Psoas muscle (tissue), 8 donors: ENCODE measurements at places on chromosomes 7 and 10. TPM values are rescaled to one million over a fixed set of nuclear protein-coding genes. Genes with fewer than 3 reads are reported as not detected.

Gene TRPV5
- total RNA-seq: not detected

GRCh38 chr10:75210282-75211006, at the start of gene VDAC2:
TSS of gene VDAC2 (plus strand) at chr10:75210796. CDS start at chr10:75211159, 363 bp downstream.
- DNase-seq: peak; percentile 97

DNA sequence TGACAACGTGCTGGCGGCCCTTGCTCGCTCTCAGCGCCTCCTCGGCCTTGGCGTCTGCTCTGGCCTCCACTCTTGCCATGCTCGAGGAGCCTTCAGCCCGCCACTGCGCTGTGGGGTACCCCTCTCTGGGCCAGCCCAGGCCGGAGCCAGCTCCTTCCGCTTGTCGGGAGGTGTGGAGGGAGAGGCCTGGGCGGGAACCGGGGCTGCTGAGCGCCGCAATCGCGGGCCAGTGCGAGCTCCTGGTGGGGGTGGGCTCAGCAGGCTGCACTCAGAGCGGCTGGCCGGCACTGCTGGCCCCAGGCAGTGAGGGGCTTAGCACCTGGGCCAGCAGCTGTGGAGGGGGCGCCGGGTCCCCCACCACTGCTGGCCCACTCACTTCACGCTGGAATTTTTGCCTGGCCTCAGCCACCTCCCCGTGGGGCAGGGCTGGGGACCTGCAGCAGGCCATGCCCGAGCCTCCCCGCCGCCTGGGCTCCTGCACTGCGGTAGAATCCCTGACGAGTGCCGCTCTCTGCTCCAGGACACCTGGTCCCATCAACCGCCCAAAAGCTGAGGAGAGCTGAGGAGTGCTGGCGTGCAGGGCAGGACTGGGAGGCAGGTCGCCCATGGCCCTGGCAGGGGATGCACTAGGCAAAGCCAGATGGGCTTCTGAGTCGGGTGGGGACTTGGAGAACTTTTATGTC, 372.2 kb upstream of the NRG3 start:
- no peak for DNase-seq

GRCh38 chr7:93048136-93048930, 69.4 kb downstream of the SAMD9 start:
- no peak for DNase-seq

GRCh38 chr7:142451296-142451695, 193.4 kb upstream of the PRSS58 start:
- DNase-seq: peak; percentile 73

Gene GTF2IRD1
- 149 TPM for total RNA-seq

Gene SRGN
- total RNA-seq: 43.4 TPM

- no peak for DNase-seq
Observed at GRCh38 chr10:128907155-128907941, 559.7 kb upstream of the MGMT start.

- DNase-seq: no peak
Observed at GRCh38 chr7:52498366-52498765, 537.1 kb upstream of the POM121L12 start.

- no peak for DNase-seq
Observed at GRCh38 chr10:66788178-66788987, 137.5 kb upstream of the LRRTM3 start.

DNA sequence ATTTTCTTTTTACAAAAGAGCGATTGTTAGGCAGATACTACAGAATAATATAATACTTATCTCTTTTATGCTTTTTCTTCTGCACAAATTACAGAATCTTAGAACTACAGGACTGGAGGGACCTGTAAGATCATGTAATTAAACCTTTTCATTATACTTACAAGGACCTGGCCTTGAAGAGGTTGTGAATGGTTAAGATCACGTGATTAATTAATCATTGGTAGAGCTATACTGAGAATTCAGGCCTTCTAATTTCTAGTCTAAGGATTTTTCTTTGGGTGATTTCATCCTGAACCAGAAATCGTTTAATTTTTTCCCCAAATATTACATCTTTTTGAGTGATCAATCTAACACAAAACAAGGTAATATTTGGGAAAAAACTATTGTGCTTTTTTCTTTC, 163.8 kb upstream of the SLC26A5 start:
- no peak for DNase-seq

DNA sequence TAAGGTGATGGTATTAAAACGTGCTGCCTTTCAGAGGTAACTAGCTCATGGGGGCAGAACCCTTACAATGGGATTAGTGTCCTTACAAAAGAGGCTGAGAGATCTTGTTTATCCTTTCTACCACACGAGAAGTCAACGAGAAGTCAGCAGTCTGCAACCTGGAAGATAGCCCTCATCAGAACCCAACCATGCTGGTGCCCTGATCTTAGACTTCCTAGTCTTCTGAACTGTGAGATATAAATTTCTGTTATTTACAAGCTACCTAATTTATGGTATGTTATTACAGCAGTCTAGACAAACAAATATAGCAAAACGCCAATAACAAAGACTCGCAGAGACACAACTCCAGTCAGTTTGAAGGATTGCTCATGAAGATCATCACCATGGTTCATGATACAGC, 157.5 kb upstream of the TMEM106B start:
- DNase-seq: no peak

Gene LIPK
- total RNA-seq: not detected

GRCh38 chr7:149191851-149192250, 3.5 kb upstream of the ZNF282 start:
- DNase-seq: no peak

- DNase-seq: no peak
Observed at GRCh38 chr10:80590585-80591125, 53.0 kb downstream of the SH2D4B start.
